ENCODE measurements at places on chromosomes 2 and 18.

DNA sequence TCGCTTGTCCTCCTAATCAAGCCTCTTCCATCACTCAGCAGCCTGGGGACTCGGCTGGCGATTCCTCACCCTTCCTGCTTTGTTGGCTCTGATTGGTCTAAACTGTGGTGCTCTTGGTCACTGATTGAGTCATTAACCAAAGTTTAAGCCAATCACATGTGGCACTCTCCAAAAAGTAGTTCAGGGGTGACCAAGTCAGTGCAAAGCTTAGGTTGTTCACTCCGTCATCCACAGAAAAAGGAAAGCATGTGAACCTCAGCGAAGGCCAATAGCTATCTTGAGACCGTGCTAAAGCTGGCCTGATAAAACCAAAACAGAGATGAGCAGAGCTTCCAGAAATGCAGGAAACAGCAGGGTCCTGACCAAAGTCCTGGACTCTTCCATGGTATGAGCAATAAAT lies 4.9 kb downstream of the ALPK2 start:
- no peak for DNase-seq

GRCh38 chr2:47868611-47869352 lies 37.5 kb downstream of the FBXO11 start:
- DNase-seq, result no peak

DNA sequence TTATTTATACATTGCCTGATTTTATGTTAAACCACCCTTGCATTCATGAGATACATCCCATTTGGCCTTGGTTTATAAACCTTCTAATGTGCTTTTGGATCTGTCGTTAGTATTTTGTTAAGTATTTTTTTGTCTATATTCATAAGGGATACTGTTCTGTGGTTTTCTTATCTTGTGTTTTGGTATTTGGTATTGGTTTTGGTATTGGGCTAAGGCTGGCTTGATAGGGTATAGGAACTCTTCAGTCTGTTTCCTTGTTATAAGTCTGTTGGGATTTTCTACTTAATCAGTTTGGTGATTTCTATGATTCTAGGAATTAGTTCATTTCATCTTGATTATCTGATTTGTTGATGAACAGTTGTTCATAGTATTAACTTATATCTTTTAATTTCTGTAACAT lies 49.2 kb downstream of the RELCH start:
- DNase-seq, result no peak

GRCh38 chr2:22076454-22076853 lies 952.7 kb downstream of the TDRD15 start:
- DNase-seq, result no peak

DNA sequence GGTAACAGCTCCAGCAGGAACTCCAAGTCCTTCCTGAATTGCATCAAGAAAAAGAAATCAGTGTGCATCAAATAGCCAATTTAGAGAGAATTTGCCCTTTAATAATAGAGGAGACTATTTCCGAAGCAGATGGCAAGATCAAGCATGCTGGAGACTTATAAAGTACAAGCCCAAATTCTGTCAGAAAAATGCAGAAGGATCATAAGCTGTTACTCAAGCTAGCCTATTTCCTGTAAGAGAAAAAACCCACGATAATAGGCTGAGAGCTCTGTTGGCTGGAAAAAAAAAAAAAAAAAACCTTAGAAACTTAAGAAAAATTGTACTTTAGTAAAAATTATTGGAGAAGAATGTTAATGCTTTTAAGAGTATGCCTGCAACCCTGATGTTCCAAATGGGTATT lies 24.4 kb upstream of the ITM2C start:
- DNase-seq, result no peak

- DNase-seq, result no peak
These were observed 151.4 kb downstream of the LDLRAD4 start for GRCh38 chr18:13369756-13370510.

GRCh38 chr2:43171789-43172188 lies 54.6 kb downstream of the ZFP36L2 start:
- DNase-seq, result no peak

DNA sequence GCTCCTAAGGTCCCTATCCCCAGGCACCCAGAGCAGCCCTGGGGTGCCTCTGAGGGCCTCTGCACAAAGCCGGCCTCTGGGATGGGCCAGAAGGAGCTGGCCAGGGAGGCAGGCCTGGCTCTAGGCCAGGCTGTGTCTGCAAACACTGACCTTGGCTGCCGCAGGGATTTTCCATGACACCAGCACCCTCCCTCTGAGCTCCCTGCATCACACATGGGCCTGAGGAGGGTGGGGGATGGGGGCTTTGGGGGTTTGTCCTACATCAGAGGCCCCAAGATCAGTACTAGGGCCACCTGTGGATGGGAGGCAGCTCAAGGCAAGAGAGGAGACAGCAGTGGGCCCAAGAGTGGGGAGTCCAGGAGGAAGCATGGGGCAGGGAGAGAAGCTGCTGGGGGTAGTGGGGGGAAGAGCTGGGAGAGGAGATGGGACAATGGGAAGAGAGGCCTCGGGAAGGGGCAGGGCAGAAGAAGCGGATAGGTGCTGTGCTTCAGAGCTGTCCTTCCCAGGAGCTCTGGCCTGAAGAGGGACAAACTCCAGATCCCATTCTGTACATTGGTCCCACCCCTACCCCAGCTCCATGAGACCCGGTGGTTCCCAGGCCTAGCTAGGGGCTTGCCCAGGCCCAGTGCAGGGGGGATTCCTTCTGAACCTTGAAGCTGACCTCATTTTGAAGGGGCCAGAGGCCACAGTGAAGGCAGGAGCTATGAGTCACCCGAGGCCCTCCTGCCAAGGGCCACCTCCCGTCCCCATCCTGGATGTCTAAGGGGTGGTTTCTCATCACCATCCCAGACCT lies 28.0 kb downstream of the KCNK3 start:
- no peak for DNase-seq

DNA sequence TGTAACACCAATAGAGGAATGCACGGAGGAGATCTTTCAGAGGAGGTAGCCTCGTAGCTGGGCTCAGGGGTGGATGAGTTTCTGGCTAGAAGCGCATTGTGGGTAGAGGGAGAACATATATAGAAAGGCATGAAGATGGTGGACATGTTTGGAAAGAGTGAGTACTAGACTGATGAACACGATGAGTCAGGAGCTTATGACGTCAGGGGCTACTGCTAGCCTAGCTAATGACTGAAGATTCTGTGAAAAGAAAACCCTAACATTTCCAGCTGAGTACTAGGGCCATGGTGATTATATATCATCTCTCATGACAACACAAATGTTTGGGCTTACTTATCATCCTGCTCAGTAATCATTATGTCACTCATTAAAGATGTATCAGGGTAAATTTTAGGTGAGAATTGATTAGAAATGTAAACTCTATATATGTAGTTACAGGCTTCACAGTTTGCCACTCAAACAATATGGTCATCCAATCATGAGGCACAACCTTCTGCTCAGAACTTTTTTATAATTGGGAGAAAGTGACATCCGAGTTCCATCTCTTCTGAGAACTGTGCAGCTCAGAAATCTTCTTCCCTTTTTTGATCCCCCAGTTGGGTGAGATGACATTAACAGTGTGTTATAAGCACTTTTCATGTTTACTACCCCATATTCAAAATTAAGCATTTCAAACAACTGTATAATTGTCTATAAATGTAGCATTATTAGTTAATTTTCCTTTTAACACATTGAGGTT lies 22.2 kb upstream of the IL1RN start:
- DNase-seq, result no peak

DNA sequence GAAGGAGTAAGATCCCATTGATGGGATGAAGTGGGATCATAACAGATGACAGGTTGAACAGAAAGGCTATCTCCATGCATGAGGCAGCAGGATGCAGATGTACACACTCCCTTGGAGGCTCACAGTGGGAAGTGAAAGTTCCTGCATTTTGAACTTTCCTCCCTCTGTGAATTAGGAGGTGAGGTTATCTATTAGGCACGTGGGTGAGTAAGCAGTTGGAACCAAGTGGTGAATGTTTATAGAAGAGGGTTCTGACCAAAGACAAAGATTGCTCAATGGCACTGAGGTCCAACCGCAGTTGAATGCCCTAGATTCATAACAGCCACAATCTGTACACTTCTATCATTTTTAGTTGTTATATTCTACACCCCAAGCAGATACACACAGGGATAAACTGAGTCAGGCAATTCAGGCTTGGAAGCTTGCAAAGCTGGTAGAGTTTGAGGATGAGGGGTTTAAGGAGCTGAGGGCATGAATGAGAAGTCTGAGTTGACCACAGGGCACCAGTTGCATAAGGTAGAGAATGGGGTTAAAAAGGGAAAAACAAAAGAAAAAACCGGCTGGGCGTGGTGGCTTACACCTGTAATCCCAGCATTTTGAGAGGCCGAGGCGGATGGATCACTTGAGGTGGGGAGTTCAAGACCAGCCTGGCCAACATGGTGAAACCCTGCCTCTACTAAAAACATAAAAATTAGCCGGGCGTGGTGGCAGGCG lies 7.1 kb upstream of the KCMF1 start:
- no peak for DNase-seq

All from stimulated activated CD4-positive, alpha-beta T cell treated with anti-CD3 and anti-CD28 coated beads, Interleukin-1b, Interleukin-23, amount 100 ng/mL, for 1 hour (primary cell).